ENCODE measurements at places on chromosomes 6 and 20.

DNA sequence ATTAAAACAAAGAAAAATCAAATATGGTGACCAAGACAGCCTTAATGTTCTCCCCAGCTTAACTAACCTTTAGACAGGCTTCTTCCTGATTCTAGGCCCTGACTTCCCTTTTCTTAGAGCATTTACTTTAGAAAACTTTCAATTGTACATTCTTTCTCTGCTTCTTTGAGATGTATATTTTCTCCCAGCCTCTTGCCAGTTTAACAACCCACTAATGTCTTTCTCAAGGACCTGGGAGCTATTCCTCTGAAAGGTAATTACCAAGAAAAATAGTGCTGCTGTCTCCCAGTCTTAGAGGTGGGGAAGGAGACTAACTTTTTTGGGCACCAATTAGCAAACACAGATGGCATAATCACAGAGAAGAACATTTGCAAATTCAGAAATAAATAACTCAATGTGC is 62.8 kb upstream of the KCNQ5 start:
- no peak for DNase-seq

DNA sequence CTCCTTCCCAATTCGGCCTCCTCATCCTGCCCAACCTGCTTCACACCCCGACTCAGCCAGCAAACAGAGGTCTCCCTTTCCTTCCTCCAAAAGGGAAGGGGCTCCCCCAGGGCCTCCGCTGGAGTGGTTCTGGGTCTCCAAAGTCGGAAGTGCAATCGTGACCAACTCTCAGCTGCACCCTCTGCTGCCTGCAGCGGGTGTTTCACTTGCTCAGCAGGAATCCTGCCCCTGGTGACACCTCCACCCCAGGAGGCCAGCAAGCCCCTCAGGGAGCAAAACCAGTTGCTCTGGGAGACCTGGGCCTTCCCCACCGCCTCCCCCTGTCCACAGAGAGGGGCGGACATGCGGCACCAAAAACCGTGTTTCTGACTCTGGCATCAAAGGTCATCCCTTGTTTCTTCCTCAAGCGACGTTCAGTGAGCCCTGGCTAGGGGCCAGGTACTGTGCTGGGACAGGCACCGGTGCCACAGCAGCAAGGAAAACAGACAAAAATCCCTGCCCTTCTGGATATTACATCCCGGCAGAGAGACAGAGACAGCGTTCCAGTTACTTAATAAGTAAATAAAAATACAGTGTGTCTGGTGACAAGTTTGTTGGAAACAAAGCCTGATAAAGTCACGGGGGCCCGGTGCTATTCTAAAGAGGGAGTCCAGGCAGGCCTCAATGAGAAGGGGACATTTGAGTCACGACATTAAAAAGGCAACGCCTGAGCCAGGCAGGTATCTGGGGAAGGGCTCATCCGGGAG is 219.0 kb downstream of the BMP7 start:
- DNase-seq, result no peak

DNA sequence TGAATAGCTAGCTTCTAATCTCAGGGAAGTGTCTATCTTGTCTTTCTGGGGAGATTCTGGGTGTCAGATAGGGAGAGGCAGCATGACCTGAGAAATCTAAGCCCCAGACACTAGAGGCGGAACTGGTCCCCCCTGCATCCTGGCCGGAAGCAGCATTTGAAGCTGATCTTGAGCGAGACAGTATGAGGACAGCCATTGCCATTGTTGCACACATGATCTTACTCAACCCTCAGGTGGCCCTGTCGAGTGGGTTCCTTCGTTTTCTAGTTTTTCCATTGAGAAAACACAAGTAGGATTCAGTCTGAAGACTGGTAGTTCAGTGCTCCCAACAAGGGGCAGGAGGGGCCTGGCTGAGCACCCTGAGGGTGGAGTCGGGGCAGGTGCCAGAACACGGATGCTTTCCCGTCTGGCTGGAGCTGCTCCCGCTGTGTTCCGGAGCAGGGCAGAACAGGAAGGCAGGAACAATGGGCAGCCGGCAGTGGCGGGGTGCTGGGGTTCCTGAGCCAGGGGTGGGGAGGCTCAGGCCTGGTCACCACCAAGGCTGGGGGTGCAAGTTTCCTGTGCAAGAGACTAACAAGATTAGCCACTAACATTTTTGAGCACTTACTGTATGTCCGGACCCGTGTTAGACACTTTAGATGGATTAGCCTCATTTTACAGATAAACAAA is 7.9 kb upstream of the SDCBP2 start:
- DNase-seq, result peak; percentile 84

DNA sequence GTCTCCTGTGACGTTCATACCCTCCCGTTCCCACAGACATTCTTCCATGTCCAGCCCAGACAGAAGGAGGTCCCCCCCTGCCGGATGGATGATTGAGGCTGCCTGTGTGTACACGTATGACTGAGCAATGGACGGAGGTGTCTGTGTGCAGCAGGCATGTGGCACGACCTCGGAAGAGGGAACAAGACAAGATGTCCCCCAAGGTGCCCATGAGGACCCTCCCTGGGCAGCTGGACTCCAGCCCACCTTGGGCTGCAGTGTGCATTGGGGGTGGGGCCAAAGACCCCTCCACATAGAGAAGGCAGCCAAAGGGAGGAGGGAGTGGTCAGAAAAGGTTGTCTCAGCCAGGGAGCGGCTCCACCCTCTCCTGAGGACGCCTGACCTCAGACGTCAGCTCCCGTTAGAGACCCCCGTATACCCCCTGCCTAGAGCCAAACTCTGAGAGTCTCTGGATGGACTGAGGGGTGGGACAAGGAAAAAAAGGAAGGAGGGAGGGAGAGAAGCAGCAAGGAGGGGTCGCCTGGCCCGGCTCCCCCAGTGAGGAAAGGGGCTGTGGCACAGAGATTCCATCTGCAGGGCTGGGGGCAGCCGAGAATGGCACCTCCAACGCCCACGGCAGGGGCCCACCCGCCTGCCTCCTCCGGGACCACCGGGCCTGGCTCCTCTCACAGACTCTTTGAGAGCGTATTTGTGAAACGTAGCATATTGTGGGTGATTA is 92.9 kb upstream of the BHLHE23 start:
- peak; percentile 3 for DNase-seq

DNA sequence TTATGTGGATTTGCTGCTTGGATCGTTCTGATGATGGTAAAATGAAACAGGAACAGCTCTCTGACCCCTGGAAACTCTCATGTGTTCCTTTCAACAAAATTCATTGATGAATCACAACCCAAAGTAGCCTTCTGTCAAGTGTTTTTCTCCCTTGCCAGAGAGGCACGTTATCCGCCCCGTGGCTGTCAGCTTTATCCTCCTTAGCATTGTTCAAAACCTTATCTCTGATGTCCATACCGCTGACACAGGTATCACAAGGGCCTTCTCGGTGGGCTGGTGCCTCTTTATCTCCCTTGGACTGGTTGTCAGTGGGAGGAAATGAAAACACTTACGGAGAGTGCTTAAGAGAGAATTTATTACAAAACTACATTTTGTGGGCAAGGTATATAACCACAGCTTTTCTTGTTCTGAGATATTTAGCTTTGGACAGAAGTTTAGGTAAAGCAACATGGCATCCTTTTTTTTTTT is 84.9 kb downstream of the TIAM2 start:
- no peak for DNase-seq

DNA sequence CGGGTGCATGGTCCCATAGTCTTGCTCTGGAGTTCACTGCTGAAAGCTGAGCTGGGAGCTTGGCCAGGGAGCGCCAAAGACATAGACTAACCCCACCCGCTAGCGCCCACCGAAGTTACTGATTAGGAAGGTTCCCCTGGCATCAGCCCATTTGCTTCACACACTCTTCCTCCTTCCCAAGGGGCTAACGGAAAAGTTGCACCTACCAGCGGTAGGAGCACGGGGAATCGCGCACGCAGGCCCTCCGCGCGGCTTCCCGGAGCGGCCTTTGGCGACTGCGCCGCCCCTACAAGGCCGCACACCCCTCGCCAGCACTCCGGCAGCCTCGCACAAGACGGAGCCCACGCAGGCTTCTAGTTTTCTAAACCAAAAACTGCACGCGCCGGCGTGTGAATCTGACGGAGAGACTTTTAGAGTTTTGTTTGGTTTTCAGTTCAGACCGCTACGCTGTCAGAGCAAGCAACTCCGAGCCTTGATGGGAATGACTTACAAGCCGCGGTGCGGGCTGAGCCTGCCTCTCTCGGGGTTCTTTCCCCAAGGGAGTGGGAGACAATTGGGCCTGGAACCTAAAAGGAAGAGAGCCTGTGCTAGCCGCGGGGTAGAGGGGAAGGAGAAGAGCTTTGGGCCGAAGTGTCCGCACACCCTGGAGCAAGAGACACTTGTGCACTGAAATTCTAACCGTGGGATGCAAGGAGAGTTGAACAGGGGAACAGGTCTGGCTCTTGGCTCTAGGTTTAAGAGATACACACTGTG is 891 bp upstream of the POU3F2 start:
- DNase-seq, result no peak

DNA sequence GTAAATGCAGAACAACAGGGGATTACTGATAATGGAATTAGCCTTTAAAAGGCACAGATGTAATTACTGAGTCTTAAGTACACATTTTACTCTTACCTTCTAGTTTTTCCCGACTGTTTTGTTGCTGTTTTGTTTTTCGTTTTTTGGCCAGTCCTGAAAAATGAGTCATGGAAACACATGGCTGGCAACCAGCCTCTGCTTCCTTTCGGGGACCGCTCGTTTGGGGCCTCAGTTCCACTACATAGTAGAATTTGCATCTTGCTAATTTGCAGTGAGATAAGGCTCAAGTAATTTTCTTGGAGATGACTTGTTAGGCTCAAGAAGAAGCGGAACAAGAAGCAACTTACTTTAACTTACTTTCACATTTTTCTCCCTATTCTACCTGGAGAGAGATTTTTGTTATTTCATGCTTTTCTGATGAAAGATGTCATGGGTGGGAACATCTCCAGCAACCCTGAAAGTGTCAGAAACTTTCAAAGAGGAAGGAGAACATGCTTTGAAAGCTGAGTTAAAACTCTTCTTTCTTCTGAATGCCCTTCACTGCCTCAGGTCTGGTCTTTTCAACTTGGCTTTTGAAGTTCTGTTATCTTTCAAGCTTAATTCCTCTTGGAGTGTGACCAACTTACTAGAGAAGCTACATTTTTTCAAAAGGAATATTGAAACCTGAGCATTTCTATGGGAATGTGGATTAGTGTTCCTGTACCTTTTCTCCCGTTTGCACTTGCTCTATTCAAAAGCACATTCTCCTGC is 71.5 kb upstream of the HDAC2 start:
- DNase-seq, result no peak

DNA sequence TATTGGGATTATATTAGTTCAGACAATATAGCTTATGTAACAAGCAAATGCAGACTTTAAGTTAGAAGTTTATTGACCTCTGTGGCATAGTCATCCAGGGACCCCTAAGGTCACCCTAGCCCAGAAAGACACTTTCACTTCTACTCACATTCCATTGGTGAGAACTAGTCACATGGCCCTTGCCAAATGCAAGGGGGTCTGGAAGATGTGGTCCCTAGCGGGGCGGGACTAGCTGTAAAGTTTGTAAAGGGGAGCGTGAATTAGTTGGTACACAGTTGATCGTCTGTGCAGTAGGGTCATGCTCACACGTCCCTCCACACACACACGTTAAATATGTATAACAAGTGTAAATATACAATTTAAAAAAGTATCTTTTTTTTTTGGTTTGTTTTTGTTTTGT is 9.3 kb downstream of the HNF4A start:
- no peak for DNase-seq

- DNase-seq, result no peak
Measured at GRCh38 chr6:166618866-166619761, 7.9 kb downstream of the RPS6KA2 start.

DNA sequence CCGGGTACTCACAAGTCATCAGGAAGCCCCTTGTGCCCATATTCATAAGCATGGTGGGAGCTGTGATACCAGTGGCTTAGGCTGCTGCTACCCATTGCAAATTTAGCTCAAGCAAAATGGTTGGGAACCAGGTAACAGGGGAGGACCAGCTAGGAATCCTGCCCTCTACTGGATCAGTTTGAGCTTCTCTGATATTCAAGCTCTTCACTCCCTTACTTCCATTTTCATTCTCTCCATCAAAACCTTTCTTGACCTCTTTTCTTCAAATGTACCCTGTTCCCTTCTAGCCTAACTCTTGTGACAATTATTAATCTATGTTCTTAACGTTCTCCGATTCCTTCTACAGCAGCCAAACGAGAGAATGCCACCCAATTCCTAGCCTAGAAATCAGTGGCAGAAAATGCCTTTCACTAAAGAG is 9.7 kb downstream of the NOL7 start:
- DNase-seq, result no peak

DNA sequence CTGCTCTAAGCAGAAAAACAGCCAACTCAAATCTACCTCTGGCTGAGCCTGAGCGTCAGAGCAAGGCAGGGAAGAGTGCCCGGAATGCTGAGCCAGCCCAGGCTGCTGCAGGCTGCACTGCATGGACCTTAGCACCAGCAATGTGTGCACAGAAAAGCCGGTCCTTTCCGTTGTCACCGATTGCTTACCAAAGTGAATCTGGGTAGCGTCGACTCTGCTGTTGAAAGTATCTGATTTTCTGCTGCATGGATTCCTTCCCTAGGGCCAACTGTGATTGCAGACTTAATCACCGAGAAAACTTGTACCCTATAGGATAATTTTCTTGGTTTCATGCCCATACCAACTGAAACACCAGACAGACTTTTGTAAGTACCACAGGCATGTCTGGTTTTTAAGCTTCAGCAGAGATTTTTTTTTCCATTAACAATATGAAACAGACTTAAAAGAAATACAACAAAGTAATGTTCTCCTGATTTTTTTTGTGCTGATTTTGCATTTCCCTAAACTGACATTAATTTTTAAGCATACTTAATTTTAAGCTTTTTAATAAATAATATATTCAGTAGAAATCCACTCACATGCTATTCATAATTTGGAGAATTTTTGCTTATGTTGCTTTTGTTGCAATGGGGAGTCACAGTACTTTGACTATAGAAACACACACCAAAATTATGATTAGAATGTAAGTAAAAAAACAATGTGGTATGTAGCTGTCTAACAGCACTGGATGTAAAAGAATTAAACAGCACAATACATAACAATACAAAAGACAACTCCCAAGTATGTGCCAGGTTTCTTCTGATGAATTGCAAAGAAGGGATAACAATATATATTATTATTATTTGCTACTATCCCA is 218.0 kb downstream of the THBS2 start:
- no peak for DNase-seq

GRCh38 chr6:136643850-136644596 is 93.8 kb upstream of the MAP7 start:
- DNase-seq, result peak; percentile 87

DNA sequence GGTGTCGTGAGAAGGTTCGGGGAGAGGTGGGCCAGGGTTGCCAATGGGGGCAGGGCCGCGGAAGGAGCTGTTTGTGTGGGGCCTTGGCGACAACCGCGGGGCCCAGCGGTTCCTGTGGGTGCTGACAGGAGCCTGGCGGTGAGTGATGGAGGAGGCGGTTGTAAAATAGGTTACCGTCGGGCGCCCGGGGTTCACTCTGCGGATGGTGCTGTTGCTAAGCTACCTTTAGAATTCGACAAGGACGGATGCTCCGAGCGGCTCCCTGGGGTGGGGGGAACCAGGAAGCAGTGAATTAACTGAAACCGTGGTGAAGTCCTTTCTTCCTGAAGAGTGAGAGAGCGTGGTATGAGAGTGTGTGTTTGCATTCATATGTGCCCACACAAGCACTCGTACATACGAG is 61.7 kb downstream of the CDH22 start:
- DNase-seq, result no peak

- DNase-seq, result no peak
Measured at GRCh38 chr6:105507811-105508210, 104.9 kb upstream of the PREP start.

- DNase-seq, result no peak
Measured at GRCh38 chr20:21436205-21436604, 38.9 kb upstream of the NKX2-4 start.
